Erythroblast (primary cell): ENCODE measurements at places on chromosomes 12 and 14.

DNA sequence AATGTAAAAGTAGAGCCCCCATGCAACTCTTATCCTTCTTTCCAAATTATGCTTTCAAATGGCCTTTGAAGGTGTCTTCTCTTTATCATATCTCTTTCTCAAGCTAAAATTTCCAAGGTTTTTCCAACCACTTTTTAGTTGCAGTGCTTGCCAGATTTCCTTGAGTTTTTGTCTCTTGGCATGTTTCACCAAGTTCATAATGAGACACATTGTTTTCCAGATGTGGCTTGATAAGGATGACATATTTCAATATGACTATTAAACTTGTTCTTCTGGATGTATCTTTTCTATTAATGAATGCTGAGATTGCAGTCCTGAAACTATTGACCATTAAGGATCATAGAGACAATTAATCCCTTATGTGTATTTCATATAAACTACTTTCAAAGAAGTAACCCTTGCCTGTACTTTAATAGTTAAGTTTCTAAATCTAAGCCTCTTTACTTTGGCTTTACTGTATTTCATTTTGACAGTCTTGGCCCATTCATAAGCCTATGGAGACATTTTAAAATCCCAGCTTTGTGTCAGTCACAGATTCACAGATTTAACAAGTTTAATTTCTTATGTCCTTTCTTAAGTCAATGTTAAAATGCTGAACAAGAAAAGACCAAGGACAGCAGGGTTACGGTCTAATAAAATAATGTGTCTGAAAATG, 151.5 kb downstream of the LRFN5 start:
- DNase-seq = no peak

DNA sequence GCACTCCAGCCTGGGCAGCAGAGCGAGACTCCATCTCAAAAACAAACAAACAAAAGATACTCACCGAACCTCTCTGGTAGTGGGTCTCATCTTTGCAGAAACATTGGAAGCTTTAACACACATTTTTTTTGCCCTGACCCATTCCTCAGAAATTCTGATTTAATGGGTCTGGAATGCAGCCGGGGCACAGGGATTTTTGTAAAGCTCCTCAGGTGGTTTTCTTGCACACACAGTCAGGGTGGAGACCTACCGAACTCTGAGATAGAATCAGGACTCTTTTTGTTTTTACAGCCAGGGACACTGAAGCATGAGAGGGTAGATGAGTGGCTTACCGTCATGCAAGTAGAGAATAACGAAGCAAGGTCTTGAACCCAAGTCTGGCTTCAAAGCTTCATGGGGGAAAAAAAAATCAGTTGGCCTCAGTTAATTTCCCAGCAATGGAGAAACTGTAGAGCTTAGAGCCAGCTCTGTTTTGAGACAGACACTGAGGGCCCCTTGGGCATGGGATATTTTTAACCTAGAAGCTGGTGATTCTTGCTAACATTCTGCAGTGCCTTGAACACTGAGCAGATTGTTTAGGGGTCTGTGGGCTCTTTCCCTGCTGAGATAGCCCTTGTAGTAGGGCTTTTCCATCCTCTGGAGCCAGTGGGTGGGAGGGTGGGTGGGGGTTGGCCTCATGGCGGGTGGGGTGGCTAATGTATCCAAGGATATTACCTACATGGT, 4.8 kb downstream of the RNU4-2 start:
- no peak for DNase-seq

DNA sequence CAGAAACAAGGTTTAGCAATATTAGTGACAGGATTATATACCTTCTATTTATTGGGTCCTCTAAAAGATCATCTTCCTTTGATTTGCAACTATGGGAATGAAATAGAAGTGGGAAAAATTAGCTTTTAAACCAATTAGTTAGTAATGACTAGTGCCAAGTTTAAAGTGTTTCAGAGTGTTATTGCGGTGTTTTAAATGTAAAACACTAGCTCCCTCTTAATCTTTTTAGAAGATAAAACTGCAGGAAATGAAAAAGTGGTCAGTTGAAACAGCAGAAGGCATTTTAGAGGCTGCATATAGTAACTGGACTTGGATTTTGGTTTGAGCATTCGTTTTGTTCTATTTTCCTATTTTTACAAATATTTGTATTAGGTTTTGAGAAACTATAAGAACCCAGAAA, 286.2 kb downstream of the RAD51B start:
- DNase-seq = no peak

GRCh38 chr14:39432619-39433451, 602 bp upstream of the FBXO33 start:
- DNase-seq = peak; percentile 77

GRCh38 chr12:81797100-81797499, 38.0 kb upstream of the PPFIA2 start:
- DNase-seq = no peak

DNA sequence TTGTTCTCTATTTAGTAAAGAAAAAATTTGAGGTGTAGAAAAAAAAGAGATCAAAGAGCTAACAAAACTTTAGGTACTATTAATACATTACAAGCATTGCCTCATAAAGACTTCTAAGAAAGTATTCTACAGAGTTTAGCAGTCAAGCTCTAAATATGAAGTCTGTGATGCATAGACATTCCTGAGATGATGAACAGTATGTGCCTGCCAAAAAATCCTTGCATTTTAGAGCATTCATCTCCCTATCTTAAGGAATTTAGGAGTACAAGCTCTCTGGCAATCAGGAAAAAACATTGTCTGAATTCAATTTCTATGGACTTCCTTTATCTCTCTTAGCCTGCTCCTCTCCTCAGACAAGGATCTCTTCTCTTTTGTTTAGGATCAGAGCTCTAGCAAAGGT, 202.6 kb upstream of the LRFN5 start:
- no peak for DNase-seq

DNA sequence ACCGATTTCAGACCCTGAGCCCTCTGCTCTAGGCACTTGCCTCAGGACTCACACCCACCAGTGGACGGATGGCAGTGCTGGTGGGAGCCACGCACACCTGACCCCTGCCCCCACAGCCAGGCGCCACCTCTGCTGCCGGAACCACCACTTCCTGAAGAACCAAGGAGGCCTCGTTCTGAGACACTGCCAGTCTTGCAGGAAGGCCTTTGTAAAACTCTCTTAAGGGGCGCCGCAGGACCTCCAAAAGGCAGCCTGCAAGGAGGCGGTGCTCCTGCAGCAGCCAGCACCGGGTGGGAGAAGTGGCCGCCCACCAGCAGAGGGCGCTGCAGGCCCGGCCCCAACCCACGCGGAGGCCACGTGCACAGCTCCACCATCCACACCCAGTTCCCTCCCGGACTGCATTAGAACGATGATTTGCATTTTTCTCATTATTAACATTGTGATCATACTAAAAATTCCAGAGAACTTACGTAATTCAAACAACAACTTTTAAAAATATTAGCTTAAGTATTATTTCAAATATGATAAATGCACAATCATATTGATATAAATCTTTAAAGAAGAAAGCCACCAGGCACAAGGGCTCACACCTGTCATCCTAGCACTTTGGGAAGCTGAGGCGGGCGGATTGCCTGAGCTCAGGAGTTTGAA, 12.8 kb downstream of the STX2 start:
- DNase-seq = peak; percentile 93

DNA sequence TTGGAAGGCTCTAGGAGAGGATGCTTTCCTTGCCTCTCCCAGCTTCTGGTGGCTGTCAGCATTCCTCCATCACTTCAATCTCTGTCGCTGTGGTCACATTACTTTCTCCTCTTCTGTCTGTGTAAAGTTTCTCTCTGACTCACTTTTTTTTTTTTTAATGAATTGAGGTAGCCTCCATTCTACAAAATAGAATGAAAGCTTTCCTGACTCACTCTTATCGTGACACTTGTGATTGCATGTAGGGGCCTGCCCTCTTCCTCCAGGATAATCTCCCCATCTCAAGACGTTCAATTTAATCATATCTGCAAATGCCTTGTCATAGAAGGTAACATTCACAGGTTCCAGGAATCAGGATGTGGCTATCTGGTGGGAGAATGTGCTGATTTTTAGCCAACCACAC, 153.5 kb upstream of the HMGA2 start:
- no peak for DNase-seq
